ENCODE measurements at places on chromosomes 6 and 20.

DNA sequence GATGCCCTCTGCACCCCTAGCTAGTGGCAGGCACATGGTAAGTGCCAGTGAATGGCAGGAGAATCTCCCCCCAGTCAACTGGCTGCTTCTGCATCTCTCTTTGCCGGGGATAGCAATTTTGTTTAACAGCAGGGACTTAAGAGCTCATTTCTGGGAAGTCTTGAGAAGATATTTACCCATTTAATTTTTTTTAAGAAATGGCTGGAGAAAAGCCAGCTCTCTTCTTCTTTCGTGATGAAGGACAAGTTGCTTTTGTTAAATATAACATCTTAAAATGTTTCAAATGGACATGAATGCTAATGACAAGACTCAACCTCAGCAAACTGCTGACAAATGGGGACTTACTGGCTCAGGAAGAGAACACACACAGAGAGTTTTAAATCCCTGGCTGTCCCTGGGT is 55.0 kb upstream of the IYD start:
- DNase-seq: no peak

GRCh38 chr6:32843331-32843978 is 392 bp downstream of the PSMB8 start:
- DNase-seq: no peak

DNA sequence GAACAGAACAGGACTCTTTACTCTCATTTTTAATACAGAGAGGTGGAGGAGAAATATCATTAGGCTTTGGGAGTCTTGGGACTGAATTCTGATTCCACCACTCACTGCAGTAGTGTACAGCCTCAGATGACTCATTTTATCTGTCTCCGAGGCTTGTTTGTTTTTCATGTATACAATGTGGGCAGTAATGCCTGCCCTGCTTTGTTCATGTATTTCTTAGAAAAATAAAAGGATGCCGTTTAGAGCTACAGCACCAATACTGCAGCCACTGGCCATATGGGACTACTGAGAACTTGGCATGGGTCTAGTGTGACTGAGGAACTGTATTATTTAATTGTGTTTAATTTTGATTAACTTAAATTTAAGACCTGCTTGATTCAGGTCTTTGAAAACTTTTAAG is 41.2 kb upstream of the JAG1 start:
- DNase-seq: no peak

- DNase-seq: no peak
Observed at GRCh38 chr6:40509086-40509485, 78.1 kb downstream of the LRFN2 start.

DNA sequence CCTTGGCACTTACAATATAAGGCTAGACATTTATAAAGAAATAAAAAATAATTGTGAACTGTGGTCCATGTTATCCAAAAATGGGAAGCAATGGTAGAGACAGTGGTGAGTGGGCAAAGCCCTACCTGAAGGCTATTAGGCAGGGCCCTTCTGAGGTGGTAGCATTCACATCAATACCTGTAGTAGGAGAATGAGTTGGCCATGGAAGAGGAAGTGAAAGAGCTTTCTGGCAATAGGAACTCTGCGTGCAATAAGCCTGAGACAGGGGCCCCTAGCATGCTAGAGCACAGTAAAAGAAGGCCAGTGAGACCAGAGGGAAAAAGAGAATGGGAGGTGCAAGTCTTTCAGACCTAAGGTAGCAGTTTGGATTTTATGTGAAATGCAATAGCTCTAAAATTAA is 754.5 kb downstream of the PTPRT start:
- DNase-seq: no peak

DNA sequence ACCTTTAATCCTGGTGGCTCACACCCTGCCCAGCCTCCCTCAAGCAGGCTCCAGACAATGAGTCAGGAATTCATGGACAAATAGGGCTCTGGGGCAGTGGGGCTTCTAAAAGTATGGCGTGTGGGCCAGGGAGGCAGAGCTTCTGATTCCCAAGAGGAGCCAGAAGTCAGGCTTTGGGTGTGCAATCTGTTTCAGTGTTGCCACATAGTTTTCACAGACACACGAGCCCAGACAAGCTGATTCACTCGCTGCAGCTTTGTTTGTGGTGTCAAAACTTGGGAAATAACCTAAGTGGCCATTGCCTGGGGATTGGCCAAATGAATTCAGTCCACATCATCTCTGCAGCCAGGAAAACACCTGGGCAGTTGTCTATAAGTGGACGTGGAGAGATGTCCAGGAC is 9.2 kb downstream of the PEDS1 start:
- no peak for DNase-seq

GRCh38 chr6:139475646-139476045 is 101.2 kb upstream of the CITED2 start:
- no peak for DNase-seq

GRCh38 chr20:39468703-39469102 is 506.6 kb downstream of the DHX35 start:
- DNase-seq: no peak

Data from SHP77 treated with DMSO at 0.1 percent for 48 hours (cell line).